Fibroblast of lung (primary cell): ENCODE measurements at places on chromosomes 3 and 15. TPM values are rescaled to one million over a fixed set of nuclear protein-coding genes. Genes with fewer than 3 reads are reported as not detected.

The CTXN2 gene
- total RNA-seq: not detected in 2 replicates

- no peaks in the 10 kb centered on the region for H3K36me3 ChIP-seq
- DNase-seq: peak; percentile 66
- no peaks in the 10 kb centered on the region for H3K27me3 ChIP-seq
- no peaks in the 10 kb centered on the region for H3K4me1 ChIP-seq
- peak overlapping the region; percentile 95 for H3K4me3 ChIP-seq
- H3K27ac ChIP-seq: peak overlapping the region; percentile 90
Observed at GRCh38 chr3:111072031-111072921, 660 bp downstream of the NECTIN3 start.

- no peak for DNase-seq
- no peaks in the 10 kb centered on the region for H3K27me3 ChIP-seq
- peaks cover 6% of the 10 kb centered on the region for H3K4me1 ChIP-seq
- no peak overlapping the region for H3K27ac ChIP-seq
Observed at GRCh38 chr3:165463531-165463930, 267.3 kb upstream of the SLITRK3 start.

DNA sequence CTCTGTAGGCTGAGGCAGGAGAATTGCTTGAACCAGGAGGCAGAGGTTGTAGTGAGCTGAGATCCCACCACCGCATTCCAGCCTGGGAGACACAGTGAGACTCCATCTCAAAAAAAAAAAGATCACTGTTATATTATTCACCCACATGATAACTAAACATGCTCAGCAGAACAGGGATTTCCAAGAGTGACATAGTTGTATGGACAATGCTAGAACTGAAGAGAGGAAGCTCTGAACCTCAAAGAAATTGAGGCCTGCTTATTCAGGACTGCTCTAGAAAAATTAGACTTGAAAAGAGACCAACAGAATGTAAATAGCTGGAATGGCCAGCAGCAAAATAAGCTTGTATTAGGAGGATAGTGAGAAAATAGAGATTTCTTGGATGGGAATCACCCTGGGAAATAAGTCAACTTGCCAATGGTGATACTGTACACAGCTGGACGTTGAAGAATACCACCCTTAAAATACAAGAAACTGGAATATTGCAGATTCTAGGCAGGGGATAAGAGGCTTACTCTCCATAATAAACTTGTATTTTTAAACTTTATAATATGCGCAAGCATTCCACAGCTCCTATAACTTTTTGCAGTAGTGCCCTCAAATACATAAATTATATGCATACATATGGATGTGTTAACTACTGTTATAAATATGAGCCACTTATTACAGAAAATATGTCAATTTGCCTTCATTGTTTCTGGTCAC lies 28.2 kb downstream of the PIK3CB start:
- no peak overlapping the region for H3K4me3 ChIP-seq
- no peaks in the 10 kb centered on the region for H3K27me3 ChIP-seq
- no peaks in the 10 kb centered on the region for H3K4me1 ChIP-seq
- no peak overlapping the region for H3K27ac ChIP-seq
- no peaks in the 10 kb centered on the region for H3K36me3 ChIP-seq

- no peak for DNase-seq
- no peaks in the 10 kb centered on the region for H3K27me3 ChIP-seq
- no peaks in the 10 kb centered on the region for H3K36me3 ChIP-seq
- H3K4me3 ChIP-seq: no peak overlapping the region
Observed at GRCh38 chr3:143351895-143352608, 232.5 kb downstream of the CHST2 start.

GRCh38 chr3:4956099-4956498 lies 23.1 kb upstream of the BHLHE40 start:
- no peaks in the 10 kb centered on the region for H3K27me3 ChIP-seq
- no peaks in the 10 kb centered on the region for H3K4me1 ChIP-seq
- no peak overlapping the region for H3K27ac ChIP-seq
- no peak for DNase-seq
- H3K36me3 ChIP-seq: no peaks in the 10 kb centered on the region

- peak; percentile 48 for DNase-seq
- H3K36me3 ChIP-seq: no peaks in the 10 kb centered on the region
- no peaks in the 10 kb centered on the region for H3K4me1 ChIP-seq
- no peak overlapping the region for H3K27ac ChIP-seq
- no peaks in the 10 kb centered on the region for H3K27me3 ChIP-seq
Observed at GRCh38 chr3:140972833-140973232, 31.2 kb downstream of the SLC25A36 start.

DNA sequence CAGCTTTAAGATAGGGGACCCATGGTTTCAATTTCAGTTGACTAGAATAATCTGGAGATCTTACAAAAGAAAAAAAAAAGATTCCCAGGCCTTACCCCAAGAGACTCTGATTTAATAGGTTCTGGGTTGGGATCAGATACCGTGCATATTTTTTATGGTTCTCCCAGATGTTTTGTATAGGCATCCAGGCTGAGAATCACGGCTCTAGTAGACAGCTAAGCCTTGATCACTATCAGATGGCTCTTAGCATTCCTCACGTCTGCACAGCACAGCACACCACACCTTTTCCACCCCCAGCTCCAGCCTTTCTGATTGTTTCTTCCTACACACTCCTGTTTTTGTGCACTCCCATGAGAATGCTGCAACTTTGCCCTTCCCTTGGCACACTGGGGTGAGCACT lies 40.8 kb downstream of the TMEM45A start:
- H3K4me3 ChIP-seq: no peak overlapping the region
- no peaks in the 10 kb centered on the region for H3K27me3 ChIP-seq
- H3K36me3 ChIP-seq: no peaks in the 10 kb centered on the region
- no peak for DNase-seq
- H3K27ac ChIP-seq: no peak overlapping the region

- no peak for DNase-seq
- H3K4me1 ChIP-seq: no peaks in the 10 kb centered on the region
- no peak overlapping the region for H3K27ac ChIP-seq
- H3K27me3 ChIP-seq: peaks cover 5% of the 10 kb centered on the region
- no peak overlapping the region for H3K4me3 ChIP-seq
- no peaks in the 10 kb centered on the region for H3K36me3 ChIP-seq
Observed at GRCh38 chr15:74250266-74250665, 14.1 kb downstream of the CCDC33 start.

GRCh38 chr3:31550452-31551251 lies 17.9 kb downstream of the STT3B start:
- peak; percentile 40 for DNase-seq
- H3K27ac ChIP-seq: no peak overlapping the region
- peaks cover 8% of the 10 kb centered on the region for H3K4me1 ChIP-seq

- H3K4me3 ChIP-seq: no peak overlapping the region
- no peaks in the 10 kb centered on the region for H3K4me1 ChIP-seq
- H3K27ac ChIP-seq: no peak overlapping the region
- H3K27me3 ChIP-seq: no peaks in the 10 kb centered on the region
Observed at GRCh38 chr3:87132801-87133200, 94.3 kb upstream of the CHMP2B start.

DNA sequence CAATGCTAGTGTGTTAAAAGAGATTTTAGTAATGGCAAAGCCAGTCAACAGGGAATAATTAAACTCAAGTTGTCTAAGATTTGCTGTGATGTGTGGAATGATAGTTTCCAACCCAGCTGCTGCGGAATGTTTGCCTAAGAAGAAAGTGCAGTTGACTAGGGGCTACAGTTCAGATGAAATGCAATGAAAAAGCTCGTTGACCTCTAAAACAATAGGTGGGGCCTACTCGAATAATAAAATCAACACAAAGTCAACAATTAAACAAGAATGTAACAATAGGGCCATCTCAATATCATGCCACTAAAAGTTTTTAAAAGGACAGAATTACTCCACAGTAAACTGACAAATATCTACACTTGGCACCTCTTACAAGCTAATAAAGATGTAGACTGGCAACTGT lies 484.2 kb downstream of the MECOM start:
- no peaks in the 10 kb centered on the region for H3K36me3 ChIP-seq
- no peak overlapping the region for H3K4me3 ChIP-seq
- no peaks in the 10 kb centered on the region for H3K4me1 ChIP-seq
- no peak overlapping the region for H3K27ac ChIP-seq
- DNase-seq: no peak

The SPATA12 gene
- not detected in 2 replicates for total RNA-seq

- no peaks in the 10 kb centered on the region for H3K36me3 ChIP-seq
- no peak overlapping the region for H3K27ac ChIP-seq
- H3K27me3 ChIP-seq: no peaks in the 10 kb centered on the region
- peaks cover 8% of the 10 kb centered on the region for H3K4me1 ChIP-seq
- no peak for DNase-seq
Observed at GRCh38 chr3:138492980-138493675, 58.7 kb downstream of the ESYT3 start.

DNA sequence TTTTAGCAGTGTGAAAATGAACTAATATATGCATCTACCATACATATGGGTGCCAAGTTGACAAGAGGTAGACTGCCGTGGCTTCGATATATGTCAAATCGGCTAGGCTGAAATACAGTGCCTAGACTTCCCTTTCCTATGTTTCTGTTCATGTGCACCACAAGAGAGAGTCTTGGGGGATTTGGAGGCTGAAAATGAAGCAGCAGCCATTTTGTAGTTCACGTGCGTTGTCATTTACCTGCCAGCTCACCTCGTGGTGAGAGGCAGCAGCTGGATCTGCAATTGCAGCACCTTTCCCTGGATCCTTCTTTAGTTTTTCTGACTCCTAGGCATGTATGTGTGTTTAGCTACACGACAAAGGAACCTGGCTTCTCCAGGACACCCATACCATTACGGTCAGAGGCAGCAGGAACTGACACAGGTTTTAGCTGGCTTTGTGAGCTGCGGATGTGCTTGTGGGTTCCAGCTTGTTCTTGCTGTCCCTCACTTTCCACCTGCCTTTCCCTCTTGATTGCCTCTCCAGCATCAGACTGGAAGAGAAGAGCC lies 40.5 kb upstream of the SIAH2 start:
- H3K27ac ChIP-seq: no peak overlapping the region
- no peak overlapping the region for H3K4me3 ChIP-seq
- peaks cover 12% of the 10 kb centered on the region for H3K27me3 ChIP-seq
- DNase-seq: no peak

The KNL1 gene
- 2.1 and 5.0 TPM in 2 replicates for total RNA-seq

- H3K27me3 ChIP-seq: no peaks in the 10 kb centered on the region
- peaks cover 4% of the 10 kb centered on the region for H3K4me1 ChIP-seq
- no peak overlapping the region for H3K27ac ChIP-seq
- no peak for DNase-seq
- no peaks in the 10 kb centered on the region for H3K36me3 ChIP-seq
Observed at GRCh38 chr15:95609096-95609495, 721.4 kb upstream of the NR2F2 start.

DNA sequence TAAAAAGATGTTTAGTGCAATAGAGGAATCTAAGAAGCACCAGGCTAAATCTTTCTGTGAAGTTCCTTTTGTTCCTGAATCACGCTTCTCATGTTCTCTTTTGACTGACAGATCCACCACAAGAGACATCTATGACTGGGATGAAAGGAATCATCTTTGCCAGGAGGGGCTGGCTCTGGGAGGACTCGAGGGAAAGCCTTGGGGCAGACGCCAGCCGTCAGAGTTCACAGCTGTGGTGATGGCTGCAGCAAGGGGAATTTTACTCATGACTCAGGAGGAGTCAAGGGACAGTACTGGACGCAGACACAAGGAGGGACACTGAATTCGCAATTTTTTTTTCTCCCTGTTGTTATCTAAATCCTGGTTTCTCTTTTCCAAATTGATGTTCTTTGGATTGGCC lies 38.7 kb downstream of the C3orf38 start:
- H3K4me3 ChIP-seq: no peak overlapping the region
- no peaks in the 10 kb centered on the region for H3K36me3 ChIP-seq
- peak; percentile 29 for DNase-seq

DNA sequence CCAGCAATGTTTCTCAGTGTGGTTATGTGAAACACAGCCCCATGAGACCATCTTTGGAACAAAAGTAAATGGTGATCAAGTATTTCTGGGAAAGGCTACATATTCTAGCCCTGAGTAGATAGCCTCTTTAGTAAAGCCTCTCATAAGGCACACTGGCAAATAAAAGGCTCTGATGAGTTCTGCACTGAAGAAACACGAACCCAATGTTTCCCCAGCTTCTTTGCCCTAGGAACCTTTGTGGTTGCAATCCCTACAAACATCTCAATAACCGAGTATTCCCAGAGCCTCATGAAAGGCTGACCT lies 41.8 kb downstream of the RAB6B start:
- H3K4me1 ChIP-seq: no peaks in the 10 kb centered on the region
- H3K36me3 ChIP-seq: no peaks in the 10 kb centered on the region
- no peaks in the 10 kb centered on the region for H3K27me3 ChIP-seq
- no peak overlapping the region for H3K4me3 ChIP-seq
- DNase-seq: no peak

The FRMD4B gene
- total RNA-seq: 0.51 and 1.2 TPM in 2 replicates

DNA sequence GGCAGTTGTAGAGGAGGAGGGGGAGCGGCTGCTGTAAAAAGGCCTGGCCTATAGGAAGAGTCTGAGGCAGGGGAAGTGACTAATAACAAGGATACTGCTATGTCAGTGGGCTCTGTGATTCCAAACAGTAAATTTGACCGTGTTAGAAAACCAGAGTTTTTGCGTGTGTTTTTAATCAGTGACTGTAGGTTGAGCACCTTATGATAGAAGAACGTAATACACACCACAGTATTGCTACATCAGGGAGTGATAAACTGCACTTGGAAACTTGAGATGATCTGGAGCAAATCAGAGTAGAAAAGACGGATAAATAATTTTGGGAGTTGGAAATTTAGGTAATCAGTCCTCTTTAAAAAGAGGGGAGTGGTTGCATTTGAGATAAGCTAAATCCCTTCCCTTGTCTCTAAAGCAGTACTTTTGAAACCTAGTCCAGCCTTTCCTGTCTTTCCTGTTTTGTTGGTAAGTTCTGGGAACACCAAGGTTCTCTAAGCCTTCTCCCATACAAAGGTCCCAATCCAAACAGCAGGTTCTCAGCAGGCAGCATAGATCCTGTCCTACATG lies 130.5 kb upstream of the NR2E3 start:
- no peak overlapping the region for H3K27ac ChIP-seq
- H3K4me1 ChIP-seq: peaks cover 20% of the 10 kb centered on the region
- no peaks in the 10 kb centered on the region for H3K27me3 ChIP-seq
- H3K36me3 ChIP-seq: no peaks in the 10 kb centered on the region

- H3K27me3 ChIP-seq: no peaks in the 10 kb centered on the region
- no peaks in the 10 kb centered on the region for H3K4me1 ChIP-seq
- no peak overlapping the region for H3K27ac ChIP-seq
- no peaks in the 10 kb centered on the region for H3K36me3 ChIP-seq
- no peak for DNase-seq
- H3K4me3 ChIP-seq: no peak overlapping the region
Observed at GRCh38 chr3:112482675-112483074, 16.6 kb downstream of the BTLA start.

The ARNT2 gene
- total RNA-seq: 9.8 and 15.5 TPM in 2 replicates

DNA sequence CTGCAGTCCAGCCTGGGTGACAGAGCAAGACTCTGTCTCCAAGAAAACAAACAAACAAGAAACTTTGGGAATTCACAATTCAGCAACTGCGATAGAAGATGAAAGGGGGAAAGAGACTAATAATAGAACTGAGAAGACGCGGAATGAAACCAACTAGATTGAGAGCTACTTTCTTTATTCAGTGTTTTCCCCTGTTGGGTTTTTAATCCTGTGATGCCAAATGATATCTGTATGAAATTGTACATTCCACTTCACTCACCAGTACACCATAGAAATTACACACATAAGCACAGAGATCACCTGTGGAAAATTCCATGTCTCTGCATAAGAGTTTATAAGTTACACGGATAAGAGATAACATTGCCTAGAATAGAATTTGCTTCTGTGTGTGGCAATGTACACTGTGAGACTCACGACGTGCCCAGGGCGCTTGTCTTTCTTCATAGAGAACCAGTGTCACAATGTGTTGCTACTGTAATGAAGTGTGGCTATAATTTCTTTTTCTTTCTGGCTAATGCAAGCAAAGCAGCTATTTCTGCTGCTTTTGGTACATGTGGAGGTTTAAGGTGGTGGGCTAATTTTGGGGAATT lies 17.7 kb upstream of the CHST2 start:
- no peaks in the 10 kb centered on the region for H3K4me1 ChIP-seq
- no peak overlapping the region for H3K27ac ChIP-seq
- DNase-seq: no peak
- H3K4me3 ChIP-seq: no peak overlapping the region
- no peaks in the 10 kb centered on the region for H3K27me3 ChIP-seq
- no peaks in the 10 kb centered on the region for H3K36me3 ChIP-seq

The TRANK1 gene
- 20.3 and 28.6 TPM in 2 replicates for total RNA-seq
